HL-60 (cell line): ENCODE measurements at places on chromosomes 2 and 18.

DNA sequence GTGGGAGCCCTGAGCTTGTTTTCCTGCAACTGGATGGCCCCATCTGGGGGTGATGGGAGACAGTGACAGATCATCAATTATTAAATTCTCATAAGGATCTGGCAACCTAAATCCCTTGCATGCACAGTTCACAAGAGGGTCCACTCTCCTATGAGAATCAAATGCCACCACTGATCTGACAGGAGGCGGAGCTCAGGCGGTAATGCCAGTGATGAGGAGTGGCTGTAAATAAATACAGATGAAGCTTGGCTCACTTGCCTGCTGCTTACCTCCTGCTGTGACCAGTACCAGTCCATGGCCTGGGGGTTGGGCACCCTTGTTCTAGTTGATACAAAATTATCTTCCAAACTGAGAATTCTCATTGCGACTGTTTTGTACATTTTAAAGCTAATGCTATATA, 258.6 kb downstream of the CTNNA2 start:
- no peak for DNase-seq

DNA sequence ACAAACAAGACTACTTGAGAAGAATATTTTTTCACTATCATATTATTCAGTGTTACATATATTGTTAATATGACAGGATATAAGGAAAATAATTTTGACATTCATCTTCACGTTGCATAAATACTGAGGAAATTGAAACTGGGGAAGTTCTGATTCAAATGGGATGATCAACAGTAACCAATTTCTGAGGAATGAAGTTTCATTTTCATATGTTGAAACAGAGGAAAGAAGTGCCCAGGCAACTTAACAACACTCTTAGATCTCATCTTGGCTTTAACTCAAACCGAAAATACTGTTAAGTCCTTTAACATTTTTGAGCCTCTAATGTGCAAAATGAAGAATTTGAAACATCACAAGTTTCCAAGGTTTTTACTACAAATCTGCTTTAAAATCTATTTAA, 612.2 kb upstream of the VRK2 start:
- DNase-seq, result no peak

DNA sequence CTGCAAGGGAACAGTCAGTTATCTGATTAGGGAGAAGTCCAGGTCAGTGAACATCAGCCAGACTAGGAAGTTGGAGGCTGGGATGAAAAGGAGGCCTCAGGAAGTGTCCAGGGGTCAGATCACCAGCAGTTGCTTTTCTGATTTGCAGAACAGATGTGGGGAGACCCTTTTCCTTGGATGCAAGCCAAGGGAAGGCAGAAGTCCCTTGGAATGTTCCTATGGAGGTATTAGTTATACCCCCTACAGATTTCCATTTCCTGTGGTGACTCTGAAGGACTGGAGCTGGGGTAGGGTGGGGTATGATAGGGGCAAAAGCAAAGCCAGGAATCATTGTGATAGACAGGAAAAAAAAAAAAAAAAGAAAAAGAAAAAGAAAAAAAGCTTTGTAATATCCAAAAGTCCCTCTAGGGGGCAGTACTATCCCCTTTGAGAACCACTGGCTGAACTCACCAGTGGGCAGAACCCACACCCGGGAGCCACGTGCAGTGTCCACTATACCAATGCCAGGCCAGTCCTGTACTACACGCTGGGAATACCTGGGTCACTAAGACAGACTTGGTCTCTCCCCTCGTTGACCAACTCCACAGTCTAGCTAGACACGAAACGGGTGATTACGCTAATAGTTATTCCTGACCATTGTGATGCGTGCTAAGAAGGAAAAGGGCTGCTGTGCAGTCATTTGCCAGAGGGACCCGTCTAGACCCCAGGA, 7.4 kb downstream of the DYSF start:
- DNase-seq, result no peak

DNA sequence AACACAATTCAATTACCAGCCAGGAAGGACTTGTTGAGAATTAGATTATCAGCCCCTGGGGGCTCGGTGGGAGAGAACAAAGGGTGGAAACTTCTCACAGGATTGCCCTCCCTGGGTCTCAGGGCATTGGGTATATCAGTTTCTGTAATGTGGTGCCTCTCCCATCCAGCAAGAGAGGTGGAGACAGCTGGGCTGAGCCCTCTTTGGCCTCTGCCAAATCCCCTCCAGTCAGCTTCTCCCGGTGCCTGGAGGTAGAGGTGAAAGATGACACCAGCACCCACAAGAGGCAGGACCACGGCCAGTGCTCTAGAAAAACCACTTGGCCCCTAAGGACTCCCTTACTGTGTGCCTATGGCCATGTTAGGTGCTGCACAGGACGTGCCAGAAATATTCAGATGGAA, 179.7 kb downstream of the HAUS1 start:
- DNase-seq, result no peak

DNA sequence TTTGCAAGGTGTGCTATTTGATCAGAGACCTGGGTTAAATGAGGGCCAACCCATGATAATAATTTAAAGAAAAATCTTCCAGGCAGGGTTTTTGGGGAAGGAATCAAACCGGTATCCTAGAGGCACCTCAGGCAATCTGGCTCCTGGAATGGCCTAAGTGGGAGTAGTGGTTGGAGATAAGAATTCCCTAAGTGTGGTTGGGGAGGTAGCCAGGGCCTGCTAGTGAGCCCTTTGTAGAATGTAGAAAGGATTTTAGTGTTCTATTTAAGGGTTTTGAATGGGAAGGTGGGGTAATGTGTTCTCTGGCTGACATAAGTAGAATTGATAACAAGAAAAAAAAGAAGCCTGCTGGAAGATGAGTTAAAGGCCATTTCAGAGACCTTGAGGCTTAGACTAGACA, 422.2 kb downstream of the XIRP2 start:
- DNase-seq, result no peak

GRCh38 chr2:223981241-223981640, 24.0 kb downstream of the MRPL44 start:
- no peak for DNase-seq

DNA sequence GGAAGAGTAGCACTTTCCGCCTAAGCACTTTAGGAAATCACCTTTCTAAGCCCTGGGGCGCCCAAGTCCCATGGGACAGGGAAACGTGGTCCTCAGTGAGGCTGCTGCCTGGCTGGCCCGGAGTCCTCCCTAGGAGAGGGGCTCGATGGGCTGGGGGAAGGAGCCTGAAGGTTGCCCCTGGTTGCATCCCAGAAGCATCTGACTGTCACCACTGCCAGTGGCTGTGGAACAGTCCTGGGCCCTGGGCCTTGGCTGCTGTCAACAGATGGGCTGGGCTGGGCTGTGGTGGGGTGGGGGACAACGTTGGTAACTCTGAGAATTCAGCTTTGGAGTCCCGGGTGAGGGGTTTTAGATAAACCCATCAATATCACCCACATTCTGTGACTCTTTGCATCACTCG, 22.5 kb downstream of the ASB1 start:
- no peak for DNase-seq

- no peak for DNase-seq
Measured at GRCh38 chr18:47898055-47898454, 32.4 kb downstream of the SMAD2 start.

GRCh38 chr2:204183608-204184007, 247.0 kb downstream of the ICOS start:
- no peak for DNase-seq

DNA sequence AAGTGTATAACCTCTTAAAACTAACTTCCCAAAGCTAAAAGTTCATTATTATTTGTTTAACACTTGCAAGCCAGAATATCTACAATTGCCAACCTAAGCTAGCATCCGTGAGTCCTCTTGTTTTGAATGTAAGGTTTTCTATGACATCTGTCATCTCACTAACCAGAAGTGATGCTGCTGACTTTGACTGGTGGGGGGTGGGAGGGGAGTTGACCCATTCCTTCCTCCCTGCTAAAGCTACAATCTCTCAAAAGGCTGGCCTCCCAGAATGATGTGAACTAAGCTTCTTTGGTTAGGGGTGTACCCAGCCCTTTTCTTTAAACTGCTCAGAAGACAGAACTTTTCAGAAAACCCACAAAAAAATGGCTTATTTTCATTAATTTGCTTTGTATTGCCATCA, 280.6 kb downstream of the ZEB2 start:
- no peak for DNase-seq

- DNase-seq, result no peak
Measured at GRCh38 chr18:2526329-2526728, 45.0 kb downstream of the METTL4 start.

GRCh38 chr18:10169064-10169562, 255.3 kb downstream of the VAPA start:
- no peak for DNase-seq

DNA sequence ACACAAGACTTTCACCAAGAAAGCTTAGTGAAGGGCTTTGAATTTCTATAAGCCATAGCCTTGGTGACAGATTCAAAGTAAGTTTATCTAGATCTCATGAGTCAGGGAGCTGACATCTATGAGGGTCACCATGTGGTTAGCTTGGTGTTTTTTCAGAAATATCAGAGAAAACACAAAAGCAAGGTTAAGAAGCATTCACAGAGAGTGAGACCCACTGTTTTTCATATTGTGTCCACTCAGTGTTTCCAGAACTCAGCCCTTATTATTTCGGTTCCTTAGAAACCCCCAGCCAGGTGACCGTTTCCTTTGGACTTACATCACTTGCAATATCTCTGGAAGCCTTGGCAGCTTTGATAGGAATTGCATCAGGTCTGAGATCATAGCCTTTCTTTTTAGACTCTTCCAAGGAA, 76.6 kb downstream of the NEB start:
- no peak for DNase-seq

GRCh38 chr2:212897296-212897695, 254.1 kb downstream of the IKZF2 start:
- DNase-seq, result no peak

GRCh38 chr2:240613781-240614180, 11.5 kb upstream of the GPR35 start:
- no peak for DNase-seq

DNA sequence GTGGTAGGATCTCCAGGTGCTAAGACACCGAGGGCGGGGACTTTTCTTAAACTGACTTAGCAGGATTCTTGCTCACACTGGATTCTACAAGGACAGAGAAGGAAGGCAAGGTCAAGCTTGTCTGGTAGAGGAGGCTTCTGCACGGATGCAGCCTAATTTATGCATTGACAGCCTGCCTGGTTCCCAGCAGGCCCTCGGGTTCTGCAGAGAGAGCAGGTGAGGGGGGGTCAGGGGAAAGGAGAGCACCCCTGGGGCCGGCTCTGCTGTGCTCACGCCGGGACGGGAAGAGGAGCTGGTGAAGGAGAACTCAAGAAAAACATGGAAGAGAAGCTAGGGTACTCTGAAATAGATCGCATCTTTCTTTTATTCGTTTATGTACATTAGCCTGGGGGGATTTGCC, 46.4 kb downstream of the ADI1 start:
- DNase-seq, result no peak

- DNase-seq, result no peak
Measured at GRCh38 chr2:86074256-86074655, 31.4 kb downstream of the POLR1A start.

GRCh38 chr18:59149007-59149406, 9.3 kb downstream of the SEC11C start:
- no peak for DNase-seq

- DNase-seq, result no peak
Measured at GRCh38 chr2:34368304-34368703, 769.2 kb upstream of the FAM98A start.
